ENCODE measurements at places on chromosomes 6 and 20.

DNA sequence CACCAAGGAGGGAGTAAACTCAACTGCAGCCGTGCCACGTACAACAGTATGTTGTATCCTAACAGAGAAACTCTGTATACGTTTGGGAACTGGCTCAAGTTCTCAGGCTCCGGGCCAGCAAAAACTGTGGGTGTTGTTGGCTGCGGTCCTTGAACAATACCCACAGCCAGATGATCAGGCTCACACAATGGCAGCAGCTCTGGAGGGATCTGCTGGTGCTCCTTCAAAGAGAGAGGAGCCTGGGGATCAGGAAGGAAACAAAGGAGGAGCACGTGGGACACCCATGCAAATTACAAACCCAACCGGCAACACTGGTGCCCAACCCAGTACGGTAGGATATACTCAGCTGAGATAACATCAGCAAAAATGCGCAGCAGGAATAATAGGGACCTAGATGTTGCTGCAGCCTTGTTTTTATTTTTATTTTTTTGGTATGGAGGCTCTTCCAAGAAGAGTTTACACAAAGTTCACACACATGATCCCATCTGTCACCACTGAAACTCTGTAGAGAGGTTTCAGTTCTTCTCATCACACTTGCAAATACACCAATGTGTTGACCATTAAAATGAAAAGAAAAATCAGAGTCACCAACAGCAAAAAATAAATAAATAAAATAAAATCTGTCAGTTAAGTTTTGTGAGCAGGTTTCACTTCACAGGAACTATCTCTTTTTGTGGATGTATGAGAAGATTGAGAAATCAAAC is 41.2 kb upstream of the PDE10A start:
- peak; percentile 83 for DNase-seq

DNA sequence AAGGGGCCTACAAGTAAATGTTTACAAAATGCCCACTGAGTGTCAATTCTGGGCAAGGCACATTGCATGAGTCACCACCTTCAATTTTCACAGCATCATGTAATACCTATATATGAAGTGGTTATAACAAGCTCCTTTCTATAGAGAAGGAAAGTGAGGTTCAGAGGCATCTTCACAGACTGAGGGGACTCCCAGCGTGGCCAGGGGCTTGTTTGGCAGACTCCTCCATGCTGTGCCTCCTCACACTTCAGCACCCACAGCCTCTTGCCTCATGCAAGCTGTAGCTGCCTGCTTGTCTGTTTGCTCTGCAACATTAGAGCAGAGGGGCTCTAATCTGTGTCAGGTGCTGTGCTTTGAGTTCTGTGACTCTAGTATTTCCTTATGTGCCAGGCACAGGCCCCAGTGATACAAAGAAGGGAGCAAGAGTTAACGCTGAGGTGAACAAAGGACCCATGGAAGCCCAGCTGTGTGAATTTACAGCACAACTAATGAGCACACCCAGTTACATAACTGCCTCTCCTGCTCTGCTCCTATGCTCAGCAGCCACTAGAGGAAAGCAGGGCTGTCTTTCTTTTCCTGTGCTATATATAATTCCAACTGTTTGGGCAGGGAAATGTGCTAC is 72.3 kb downstream of the ZHX3 start:
- DNase-seq = peak; percentile 65

DNA sequence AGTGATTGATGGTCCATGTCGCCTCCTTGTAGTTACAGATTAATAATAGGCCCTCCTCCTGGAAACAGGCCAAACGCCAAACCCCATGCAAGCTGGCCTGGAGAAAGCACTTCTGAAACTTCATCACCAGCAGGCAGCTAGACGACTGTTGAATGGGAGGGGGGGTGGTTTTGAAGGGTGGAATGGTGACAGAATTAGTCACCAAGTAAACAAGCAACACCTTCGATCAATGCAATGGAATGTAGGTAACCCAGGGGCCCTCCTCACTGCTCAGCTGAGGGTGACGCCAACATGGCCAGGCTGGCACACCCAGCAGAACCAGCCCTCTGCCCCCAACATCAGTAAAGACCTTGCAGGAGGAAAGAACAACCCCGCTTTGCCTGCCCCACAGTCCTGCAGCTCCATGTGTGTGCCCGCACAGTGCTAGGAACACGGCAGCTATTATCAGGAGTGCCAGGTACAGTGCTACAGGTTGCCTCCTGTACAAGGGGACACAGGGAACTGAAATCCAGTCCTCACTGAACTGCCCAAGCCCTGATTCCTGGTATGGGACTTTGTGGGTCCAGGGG is 2.7 kb downstream of the BCAS1 start:
- peak; percentile 35 for DNase-seq

- DNase-seq = peak; percentile 48
Observed at GRCh38 chr6:11618533-11618932, 81.0 kb downstream of the TMEM170B start.

- no peak for DNase-seq
Observed at GRCh38 chr6:54003316-54003715, 107.9 kb upstream of the MLIP start.

GRCh38 chr6:108948181-108948661 is 100.0 kb downstream of the ARMC2 start:
- peak; percentile 17 for DNase-seq

DNA sequence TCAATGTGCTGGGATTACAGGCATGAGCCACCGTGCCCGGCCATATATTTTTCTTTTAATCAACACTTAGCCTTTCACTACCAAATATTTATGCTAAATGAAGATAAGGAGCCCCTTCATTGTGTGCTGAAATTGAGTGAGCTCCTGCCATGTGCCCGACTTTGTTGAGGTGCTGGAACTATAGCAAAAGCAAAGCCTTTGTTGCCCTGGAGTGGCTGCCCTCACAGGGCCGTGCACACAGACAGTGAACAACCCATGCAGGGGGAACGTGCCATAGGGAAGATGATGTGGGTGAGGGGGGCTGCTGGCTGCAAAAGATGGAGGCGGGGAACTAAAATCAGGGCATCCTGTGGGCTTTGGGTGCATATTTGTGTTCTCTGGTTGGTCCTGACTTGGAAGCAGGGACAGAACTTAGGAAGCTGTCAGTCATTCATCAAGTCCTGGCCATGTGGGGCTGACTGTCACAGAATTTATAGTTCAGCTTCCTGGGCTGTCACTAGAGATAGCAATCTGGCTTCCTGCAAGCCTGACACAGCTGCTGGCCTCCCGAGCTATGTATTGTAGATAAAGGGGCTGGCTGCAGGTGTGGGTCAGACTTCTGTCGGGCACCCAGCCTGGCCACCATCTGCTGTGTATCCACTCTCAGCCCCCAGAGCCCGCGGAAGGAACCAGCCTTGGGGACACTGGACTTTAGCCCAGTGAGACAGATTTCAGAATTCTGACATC is 56.8 kb upstream of the MPC1 start:
- DNase-seq = no peak

- DNase-seq = no peak
Observed at GRCh38 chr6:125843593-125843992, 52.8 kb downstream of the NCOA7 start.

DNA sequence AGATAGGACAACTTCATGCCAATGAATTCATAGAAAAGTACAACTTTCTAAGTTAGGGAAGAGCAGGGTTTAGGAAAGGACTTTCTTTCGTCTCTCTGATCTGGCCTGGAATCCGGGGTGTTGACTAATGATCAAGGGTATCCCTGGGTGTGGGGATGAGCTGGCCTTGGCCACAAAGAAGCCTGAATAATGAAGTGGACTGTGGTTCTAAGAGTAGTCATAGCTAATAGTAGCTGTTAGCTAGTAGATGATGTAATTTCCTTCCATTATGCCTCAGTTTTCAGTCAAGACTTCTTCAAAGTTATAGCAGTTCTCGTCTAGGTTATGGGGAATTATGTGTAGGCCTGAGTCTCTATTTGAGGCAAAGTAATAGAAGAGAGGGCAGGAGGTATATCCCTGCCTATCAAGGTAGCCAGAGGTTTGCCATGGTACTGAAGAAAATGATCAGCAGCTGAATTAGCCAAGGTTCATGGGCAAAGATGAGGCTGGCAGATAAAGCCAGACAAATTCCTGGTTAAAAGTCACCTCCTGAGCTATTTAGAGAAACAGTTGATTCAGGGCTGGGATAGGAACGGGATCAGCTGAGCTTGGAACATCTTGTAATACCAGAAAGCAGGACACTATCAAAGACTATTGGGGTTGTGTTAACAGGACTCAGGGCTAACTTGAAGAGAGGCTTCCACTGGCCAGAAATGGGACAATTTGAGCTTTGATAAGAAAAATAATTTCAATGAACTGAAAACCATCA is 18.7 kb upstream of the TRPC4AP start:
- peak; percentile 93 for DNase-seq

DNA sequence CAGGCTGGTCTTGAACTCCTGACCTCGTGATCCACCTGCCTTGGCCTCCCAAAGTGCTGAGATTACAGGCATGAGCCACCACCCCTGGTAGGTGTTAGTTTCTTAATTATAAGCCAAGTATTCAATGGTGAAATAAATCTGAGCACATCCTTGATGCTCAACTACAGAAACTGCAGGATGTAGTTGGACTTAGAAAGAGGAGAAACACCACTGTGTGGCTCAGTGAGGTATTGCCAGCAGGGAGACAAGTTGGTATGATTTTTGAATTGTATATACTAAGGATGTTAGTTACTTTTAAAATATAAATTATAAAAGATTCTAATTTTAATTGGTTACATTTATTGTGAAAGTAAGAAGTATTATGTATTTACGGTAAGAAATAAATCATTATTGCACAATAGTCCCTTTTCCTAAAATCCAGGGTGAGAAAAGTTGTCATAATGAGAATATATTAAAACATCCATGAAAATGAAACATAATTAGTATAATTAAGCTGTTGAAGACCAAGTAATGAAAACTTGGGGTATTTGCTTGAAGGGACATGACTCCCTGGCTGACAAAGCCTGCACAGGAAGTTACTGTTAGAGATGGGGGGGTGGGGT is 17.6 kb downstream of the SLC18B1 start:
- peak; percentile 45 for DNase-seq

GRCh38 chr20:53316206-53316937 is 277.3 kb downstream of the ZNF217 start:
- no peak for DNase-seq

DNA sequence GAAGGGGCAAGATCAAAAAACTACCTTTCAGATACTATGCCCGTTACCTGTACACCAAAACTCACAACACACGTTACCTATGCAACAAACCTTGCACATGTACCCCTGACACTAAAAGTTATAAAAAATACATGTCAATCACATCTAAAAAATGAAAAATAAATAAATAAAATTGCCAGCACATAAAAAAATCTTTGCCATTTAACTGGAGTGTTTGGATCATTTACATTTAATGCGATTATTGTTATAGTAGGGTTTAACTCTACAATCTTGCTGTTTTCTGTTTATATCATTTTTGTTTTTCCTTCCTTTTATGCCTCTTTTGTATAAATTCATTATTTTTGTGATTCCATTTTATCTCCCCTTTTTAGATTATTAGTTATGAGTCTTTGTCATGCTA is 106.3 kb downstream of the RFX6 start:
- no peak for DNase-seq

DNA sequence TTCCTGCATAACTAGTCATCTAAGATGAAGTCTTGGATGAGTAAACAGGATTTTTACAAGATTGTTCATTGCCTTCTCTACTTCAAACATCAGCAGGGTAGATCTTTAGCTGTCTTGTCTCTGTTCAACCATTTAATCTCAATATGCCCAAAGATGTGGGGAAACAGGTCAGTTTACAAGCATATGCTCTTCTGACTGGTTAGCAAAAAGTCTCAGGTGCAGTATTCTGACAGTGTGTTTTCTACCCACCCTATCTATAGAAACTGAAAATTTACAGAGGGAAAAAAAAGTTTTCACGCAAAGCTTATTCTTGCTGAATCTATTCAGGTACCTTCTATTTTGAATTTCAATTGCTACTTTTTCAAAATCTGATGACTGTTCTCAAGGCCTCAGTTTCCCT is 29.0 kb downstream of the MAP3K5 start:
- no peak for DNase-seq

DNA sequence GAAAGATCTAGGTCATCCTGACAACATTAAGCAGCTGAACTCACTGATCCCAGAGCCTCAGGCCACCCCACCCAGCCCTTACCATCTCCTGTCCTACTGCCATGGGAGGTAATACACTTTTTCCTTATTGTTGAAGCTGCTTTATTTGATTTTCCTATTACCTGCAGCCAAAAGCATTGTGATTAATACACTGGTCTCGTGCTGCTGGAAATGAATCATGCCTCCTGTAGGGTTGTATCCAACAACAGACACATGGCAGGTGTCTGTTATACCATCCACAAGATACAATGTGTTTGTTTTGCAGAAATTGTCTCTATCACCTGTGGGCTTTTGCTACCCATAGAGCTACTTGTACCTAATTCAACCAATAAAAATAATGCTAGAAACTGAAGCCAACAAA is 34.2 kb downstream of the MYLIP start:
- DNase-seq = no peak

- DNase-seq = no peak
Observed at GRCh38 chr20:23645575-23645974, 7.8 kb upstream of the CST3 start.

DNA sequence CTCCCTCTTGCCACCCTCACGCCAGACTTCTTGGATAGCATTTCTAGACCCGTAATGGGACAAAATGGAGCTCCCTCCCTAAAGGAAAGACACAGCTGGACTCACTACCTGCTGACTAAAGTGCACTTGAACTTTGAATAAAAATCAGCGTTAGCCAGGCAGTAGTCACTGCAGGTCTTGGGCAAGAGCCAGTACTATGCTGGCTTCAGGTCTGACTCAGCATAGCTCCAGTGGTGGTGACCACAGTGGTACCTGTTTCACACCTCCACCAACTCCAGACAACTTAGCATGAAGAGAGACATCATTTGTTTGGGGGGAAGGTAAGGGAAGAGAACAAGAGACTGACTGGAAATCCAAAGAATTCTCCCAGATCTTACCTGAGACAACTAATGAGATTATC is 906.8 kb downstream of the GRIK2 start:
- DNase-seq = no peak

GRCh38 chr20:17446171-17446570 is 85.0 kb downstream of the BFSP1 start:
- no peak for DNase-seq

DNA sequence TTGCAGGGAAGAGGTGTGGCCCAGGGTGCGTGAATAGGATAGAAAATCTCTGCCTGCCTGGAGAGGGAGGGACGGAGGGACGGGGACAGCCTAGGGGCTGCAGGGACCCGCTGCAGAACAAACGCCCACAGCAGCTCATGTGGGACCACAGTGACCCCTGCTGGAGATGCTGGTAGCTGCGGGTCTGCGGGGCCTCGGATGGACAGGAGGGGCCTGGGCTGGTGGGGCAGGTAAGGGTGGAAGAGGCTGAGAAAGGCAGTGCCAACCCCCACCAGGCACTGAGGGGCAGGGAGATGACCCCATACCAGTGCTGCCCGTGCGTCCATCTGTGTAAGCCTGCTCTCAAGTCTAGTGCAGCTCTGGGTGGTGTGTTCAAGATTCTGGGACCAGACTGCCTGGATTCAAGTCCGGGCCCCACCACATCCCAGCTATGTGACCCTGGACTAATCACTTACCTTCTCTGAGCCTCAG is 39.4 kb downstream of the KIAA1755 start:
- peak; percentile 69 for DNase-seq

DNA sequence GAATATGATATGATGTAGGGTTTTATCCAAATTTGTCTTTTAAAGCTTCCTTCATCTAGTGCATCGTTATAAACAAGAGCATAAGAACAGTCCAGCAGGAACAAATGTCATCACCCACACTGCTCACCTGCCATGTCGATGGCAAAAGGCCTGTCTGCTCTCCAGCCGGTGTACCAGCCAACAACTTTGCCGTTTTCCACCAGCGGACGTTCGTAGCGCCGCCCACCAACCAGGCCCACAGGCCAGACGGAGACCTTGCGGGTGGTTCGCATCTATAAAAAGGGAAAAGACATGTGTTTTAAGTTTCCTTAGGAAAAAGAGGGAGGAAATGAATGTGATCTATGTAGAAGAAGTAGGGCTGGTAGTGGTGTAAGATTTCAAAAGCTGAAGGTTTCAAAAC is 62.9 kb downstream of the B3GAT2 start:
- DNase-seq = no peak

Measured in cardiac fibroblast (primary cell).